ENCODE measurements at places on chromosomes 7 and 10.

DNA sequence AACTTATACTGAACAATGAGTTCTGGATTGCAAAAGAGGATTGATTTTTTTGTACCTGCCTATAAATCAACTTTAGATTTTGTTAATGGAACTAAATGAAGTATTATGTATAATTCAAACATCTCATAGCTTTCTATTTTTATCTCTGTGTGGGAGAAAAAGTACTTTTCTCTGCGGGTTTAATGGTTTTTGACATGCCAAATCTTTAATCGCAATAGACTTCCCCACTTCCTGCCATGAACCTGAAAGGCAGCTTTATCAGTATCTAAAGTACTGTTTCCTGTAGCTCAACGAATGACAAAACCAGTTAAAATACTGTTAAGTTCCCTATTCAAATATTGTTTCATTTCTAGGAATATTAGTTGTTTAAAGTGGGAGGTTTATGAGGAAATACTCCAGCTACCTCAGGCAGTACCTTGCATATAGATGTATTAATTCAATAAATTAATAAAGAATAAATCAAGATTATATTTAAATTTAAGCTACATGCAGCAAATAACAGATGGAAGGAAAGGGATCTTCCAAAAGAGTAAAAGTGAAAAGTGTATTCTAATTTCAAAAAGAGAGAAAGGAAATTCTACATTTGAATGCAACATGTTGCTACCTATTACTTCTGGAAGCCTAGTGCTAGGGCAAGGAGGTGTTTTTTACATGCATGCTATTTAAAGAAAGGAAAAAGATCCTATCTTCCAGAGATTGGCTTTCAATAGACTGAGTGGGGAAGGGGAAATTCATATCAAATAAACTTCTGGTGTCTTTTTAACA, 75.9 kb downstream of the SVOPL start:
- DNase-seq: no peak

- DNase-seq: no peak
These were observed 61.2 kb downstream of the PRKCQ start for GRCh38 chr10:6518791-6519429.

- DNase-seq: no peak
These were observed 5.0 kb downstream of the FASTK start for GRCh38 chr7:151075662-151075971.

GRCh38 chr7:22419488-22419887, 62.5 kb upstream of the RAPGEF5 start:
- peak; percentile 74 for DNase-seq

GRCh38 chr7:159050704-159051103, 94.0 kb downstream of the VIPR2 start:
- DNase-seq: no peak

DNA sequence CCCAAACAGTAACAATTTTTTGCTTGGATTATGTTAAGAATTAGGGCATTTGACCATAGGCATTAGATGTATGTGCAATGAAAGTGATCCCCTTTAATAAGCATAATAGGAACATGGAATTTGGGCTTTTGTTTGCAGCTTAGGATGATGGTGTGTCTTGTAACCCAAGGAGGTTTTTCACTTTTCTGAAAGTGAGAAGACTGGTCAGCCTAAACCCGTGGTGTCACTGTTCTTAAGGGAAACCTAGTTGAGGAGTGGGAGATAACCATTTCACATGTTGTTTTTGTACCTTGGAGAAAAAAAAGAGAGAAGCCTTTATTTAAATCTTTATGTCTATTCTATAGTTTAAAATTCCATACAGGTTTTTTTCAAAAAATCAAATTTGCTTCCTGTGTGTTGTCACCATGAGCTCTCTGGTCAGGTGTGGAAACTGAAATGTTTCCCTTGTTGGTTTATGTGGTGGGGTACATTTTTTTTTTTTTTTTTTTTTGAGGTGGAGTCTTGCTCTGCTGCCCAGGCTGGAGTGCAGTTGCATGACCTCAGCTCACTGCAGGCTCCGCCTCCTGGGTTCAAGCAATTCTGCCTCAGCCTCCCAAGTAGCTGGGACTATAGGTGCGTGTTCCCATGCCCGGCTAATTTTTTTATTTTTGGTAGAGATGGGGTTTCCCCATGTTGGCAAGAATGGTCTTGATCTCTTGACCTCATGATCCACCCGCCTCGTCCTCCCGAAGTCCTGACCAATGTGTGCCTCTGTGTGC, 7.7 kb downstream of the CCM2 start:
- DNase-seq: no peak

DNA sequence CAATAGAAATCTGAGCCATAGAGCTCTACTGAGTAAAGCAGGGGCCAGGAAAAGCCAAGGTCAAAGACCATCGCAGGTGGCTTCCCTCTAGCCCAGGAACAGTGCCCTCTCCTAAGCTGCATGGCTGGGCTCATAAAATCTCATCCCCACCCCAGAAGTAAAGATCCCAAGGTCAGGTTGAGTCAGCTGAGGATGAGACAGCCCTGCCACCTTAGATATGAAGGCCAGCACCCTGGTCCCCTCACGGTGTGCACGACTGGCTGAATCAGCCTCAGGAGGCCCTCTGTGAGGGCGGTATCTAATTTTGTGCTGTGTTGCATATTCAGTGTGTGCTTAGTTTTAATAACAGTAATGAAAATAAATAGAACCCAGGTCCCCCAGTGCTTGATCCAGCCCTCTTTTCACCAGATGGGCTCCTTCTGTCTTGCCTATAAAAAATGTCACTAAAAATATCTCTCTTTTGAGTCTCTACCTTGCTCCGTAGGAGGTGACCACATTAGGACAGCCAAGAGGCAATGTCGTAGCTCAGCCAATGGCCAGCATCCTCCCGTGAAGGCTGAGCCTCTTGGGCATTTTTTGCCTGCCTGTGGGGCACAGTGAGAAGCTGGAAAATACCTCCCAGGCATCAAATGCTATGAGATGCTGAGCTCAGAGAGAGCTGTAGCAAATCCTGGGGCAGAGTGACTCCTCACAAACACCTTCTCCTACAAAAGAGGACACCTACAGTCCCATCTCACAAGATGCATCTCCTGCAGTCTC, 424.0 kb downstream of the PLXNA4 start:
- no peak for DNase-seq

- no peak for DNase-seq
These were observed 43.4 kb upstream of the TARP start for GRCh38 chr7:38316733-38317360.

GRCh38 chr10:129936266-129936922, 27.7 kb downstream of the EBF3 start:
- DNase-seq: no peak

DNA sequence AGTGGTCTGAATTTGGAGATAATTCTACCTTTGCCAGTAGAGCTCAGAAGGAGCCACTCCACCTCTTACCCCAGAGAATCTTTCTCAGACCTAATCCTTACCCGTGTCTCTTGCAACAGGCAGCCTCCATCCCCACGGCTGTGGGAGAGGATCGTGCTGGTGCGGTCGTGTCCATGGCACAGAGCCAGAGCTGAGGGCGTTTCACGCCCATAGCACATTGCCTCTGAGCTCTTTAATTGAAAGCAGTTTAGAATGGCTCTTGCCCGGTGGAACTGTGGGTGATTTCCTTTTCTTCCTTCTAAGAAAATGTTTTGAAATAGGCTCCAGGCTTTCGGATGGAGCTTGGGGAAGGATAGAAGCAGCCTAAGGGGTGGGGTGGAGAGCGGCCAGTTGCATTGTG, 41.5 kb downstream of the PRF1 start:
- no peak for DNase-seq

DNA sequence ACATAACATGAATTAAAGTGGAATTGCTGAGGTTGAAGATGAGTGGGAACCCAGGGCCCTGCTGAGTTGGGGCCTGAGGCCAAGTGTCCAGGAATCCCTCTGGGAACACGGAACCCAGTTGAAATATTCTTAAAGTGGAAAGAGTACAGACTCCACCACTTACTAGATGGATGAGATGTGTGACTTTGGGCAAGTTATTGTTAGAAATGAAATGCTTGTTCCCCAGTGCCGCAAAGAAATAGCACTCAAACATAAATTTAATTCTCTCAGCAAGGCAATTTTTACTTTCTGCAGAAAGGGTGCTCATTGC, 54.5 kb downstream of the CCNY start:
- DNase-seq: no peak

DNA sequence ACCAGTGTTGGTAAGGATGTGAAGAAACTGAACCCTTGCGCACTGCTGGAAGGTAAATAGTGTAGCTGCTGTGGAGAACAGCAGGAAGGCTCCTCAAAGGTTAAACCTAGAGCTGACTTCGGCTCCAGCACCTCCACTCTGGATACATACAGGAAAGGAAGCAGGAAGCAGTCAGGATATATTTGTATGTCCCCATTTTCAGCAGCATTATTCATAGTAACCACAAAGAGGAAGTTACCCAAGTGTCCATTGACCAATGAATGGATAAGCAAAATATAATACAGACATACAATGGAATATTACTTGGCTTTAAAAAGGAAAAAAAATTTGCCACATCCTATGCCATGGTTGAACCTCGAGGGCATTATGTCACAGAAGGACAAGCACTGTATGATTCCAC, 15.0 kb downstream of the RET start:
- DNase-seq: no peak

DNA sequence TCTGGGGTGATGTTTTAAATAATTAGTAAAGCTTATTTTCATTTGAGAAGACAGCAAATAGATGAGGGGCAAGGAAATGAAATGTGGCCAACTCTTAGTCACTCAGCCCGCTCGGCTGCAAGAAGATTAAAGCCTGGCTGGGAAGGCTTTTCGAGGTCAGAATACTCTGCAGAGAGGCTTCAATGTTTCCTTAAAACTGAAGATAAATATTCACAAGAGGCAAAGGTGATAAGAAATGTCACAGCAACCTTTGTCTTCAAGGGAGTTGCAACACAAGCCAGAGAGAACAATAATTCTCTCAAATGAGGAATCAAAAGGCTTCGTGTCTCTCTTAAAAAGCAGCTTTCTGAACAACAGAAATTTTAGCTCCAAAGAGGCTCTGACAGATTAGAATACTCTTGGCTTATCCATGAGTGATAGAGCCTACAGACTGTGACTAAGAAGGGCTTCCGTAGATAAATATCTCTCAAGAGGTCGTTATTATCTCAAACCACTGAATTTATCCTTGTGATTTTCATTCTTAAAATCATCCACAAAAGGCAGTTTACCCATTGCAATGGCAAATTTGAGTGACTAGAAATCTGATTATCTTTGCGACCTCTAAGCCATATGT, 92.5 kb downstream of the KLF6 start:
- DNase-seq: no peak

GRCh38 chr7:23098460-23098859, 7.1 kb upstream of the KLHL7 start:
- DNase-seq: no peak

GRCh38 chr10:77355844-77356243, 281.8 kb downstream of the KCNMA1 start:
- no peak for DNase-seq
